ENCODE measurements at places on chromosomes 7 and 10.
A peak's percentile ranks its signal among the peaks of the same experiment; 100 is the strongest.

- no peak for DNase-seq
Observed at GRCh38 chr10:30842894-30843293, 188.8 kb downstream of the ZNF438 start.

DNA sequence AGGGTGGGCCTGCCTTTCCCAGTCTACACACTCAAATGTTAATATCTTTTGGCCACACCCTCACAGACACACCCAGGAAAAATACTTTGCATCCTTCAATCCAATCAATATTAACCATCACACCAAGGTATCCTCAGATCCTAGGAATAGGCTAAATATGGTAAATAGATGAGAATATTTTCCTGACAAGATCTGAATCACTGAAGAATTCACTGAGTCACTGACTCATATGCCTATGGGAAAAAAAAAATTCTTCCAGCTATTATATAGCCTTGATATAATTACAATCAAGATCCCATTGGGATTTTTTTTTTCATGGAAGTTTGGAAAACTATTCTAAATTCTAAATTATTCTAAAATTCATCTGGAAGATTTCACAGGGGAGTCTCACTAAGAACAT, 65.8 kb downstream of the INHBA start:
- DNase-seq: no peak

DNA sequence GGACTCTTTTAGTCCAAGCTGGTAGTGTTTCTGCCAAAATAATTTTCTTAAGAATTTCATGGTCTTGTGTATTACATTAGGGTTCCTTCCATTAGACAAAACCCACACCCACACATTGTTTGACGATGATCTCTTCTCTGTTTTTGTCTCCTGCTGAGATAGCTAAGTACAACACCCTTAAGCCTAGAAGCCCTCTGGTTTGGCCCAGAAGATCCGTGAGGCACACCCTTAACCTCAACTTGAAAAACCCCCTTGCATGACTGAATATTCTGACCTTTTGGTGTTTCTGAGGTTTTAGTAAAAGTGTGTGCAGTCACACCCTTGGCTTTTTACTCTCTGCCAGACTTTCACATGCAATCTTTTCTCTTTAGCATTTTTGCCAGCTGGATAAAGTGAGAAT, 29.3 kb upstream of the ERCC6 start:
- DNase-seq: no peak

DNA sequence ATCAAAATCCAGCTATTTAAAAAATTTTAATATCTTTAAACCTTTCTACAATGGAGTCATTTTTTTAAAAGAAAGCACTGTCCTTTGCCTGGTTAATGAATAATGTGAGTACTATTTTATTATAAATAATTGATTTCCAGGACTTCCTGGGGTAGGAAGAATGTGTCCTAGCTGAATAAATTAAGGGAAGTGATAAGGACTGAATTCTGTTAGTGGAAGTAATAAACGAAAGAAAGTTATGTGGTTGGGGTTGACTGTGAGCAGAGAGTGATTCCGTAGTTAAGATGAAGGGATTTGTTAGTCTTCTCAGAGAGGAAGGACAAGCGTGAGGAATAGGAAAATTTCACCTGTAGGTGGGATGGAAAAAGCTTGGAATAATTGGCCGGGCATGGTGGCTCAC, 59.1 kb downstream of the AHCYL2 start:
- DNase-seq: no peak

DNA sequence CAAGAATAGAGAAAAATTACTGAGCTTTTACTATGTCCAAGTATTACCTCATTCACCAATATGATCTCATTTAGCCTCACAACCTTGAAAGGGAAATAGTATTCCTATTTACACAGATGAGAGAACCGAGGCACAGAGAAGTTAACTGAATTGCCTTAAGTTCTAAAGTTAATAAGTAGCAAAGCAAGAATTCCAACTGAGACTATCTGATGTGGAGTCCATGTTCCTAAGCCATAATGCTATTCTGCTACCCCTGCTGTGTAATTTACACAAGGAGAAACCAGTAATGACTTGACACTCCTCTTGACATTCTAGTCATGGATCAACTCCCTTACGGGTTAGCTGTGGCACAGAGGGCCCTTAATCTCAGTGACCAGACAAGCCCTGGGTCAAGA, 60.7 kb downstream of the ABCB4 start:
- no peak for DNase-seq

GRCh38 chr10:132742837-132743194, 43.1 kb downstream of the NKX6-2 start:
- no peak for DNase-seq

- no peak for DNase-seq
Observed at GRCh38 chr7:47181746-47182361, 400.1 kb downstream of the TNS3 start.

- no peak for DNase-seq
Observed at GRCh38 chr7:1055491-1055955, 11.2 kb downstream of the GPR146 start.

GRCh38 chr10:4546500-4546899, 279.5 kb upstream of the AKR1E2 start:
- no peak for DNase-seq

- no peak for DNase-seq
Observed at GRCh38 chr10:112696592-112696991, 249.6 kb downstream of the VTI1A start.

GRCh38 chr7:158056761-158057160, 530.9 kb downstream of the PTPRN2 start:
- DNase-seq: no peak

DNA sequence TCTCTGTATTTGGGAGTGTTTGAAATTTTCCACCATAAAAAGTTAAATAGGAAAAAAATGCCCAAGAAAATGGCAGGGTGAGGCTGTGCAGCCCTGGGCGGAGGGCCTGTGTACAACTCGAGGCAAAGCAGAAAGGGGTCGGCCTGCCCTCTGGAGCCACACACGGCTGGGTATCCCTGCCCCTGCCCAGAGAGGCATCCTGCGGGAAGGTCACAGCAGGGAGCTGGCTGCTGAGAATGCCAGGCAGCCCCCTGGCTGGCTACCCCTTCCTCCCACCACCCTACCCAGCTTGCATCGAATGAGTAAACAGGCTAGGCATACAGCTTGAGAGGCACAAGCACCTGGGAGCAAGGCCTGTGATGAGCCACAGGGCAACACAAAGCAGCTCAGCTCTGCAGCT, 46.1 kb downstream of the CAMK2B start:
- peak; percentile 15 for DNase-seq

DNA sequence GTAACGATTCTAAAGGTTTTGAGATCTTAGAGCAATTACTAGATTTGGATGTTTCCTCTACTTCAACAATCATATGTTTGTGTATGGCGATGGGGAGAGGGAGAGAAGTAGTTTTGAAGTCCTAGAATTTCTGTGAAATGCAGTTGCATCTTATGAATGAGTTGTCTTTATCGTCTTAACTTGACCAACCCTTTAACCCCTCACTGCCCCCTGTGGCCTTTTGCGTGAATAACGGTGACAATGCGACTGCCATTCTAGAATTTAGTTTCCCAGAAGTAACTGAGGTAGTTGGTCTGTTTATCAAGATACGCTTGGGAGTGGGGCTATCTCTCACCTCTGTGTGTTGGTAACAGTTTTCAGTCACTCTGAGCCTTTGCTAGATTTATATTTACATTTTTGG, 204.6 kb downstream of the HDAC9 start:
- DNase-seq: no peak

- no peak for DNase-seq
Observed at GRCh38 chr7:2821161-2821841, 22.8 kb downstream of the GNA12 start.

DNA sequence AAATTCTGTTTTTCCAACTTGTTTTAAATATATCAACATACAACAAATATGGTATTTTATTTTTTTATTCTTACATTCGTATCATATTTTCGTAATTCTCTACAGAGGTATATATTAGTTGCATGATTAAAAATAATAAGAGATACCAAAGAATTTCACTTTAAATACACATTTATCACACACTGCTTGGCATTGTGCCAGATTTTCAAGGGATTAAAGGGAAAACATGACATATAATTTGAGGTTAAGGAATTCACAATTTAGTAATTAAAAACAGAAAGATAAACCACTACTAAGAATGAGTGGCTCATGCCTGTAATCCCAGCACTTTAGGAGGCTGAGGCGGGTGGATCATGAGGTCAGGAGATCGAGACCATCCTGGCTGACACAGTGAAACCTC, 484.7 kb upstream of the SORCS1 start:
- DNase-seq: no peak

DNA sequence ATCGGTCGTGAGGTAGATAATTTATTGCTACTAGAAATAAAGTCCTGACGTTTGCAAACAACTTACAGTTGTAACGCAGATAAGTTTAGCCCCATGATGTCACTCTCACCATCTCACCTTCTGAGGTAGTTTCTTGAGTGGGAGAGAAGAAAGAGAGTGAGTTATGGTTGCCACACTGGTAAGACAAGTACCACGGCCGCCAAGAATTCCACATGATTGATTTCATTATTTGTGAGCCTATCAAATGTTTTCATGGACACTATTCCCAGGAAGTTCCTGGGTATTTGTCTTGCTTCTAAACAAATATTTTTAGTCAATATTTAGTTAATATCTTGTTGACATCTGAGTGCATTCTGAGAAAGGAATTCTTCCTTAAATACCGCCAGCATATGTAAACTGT, 339.4 kb upstream of the KIAA1217 start:
- no peak for DNase-seq

DNA sequence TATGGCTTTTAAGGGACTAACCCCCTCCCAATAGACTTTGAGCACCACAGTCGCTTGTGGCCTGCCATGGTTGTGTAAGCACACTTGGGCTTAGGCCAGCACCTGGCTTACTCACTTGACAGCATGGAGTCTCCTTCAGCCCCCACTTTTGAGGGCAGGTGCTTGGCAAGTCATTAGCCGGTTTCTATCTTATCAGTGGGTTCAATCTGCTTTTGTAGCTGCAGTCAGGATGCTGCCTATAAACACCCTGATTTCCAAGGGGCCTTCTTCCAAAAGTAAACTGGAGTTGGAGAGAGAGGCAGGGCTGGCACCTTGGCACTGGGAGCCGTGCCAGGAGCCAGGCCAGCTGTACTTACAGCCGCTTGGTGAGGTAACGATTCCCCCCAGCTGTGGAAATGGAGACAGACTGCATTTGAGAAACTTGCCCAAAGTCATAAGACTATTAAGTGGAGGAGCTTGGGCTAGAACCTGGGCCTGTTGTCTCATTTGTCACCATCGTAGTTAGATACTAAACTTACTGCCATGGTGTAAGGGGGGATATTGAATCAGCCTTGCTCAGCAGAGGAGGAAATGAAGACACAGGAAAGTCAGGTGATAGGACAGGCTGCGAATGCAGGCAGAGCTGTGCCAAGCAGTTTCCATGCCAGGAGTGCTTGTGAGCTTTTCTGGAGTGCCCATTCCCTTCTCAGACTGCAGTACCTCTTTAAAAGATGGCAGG, 92.2 kb upstream of the EFCAB10 start:
- DNase-seq: no peak

DNA sequence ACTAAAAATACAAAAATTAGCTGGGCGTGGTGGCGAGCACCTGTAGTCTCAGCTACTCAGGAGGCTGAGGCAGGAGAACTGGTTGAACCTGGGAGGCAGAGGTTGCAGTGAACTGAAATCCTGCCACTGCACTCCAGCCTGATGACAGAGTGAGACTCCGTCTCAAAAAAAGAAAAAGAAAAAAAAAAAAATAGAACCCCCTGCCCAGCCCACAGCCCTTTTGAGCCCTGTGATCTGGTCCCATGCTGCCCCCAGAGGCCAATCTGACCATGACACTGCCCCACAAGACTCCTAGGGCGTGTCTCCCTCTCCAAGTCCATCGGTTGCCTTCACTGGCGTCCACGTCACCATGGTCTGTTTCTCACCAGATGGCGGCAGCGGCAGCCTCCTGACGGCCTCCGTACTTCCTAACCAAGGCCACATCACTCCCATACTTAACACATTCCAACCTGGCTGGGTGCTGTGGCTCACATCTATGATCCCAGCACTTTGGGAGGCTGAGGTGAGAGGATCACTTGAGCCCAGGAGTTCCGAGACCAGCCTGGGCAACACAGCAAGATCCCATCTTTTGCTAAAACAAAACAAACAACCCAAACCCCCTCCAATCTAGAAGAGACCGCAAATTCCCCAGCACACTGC, 18.0 kb downstream of the STX1A start:
- peak; percentile 32 for DNase-seq

- DNase-seq: no peak
Observed at GRCh38 chr7:20561908-20562307, 53.6 kb upstream of the ABCB5 start.

GRCh38 chr7:33905389-33906032, at the start of gene BMPER:
Gene BMPER, plus strand, starts transcription at chr7:33905539. Its CDS starts 75 bp downstream, at chr7:33905614.
- DNase-seq: no peak

DNA sequence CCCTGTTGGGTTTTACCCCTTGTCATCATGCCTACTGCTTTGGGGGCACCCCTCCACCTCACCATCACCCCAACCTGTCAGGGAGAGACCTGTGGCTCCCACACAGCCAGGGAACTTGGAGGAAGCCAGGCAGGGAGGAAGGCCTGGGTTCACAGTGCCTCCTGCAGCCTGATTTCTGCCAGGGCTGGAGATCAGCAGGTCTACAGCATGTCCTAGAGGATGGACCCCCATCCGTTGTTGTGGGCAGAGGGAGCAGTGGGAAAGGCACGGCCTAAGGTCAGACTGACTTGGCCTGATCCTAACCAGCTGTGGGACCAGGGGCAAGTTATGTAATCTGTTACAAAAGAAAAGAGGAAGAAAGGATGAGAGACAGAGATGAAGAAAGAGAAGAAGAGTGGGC, 28.2 kb downstream of the ZCCHC24 start:
- no peak for DNase-seq

GRCh38 chr7:101993311-101993710, 175.9 kb downstream of the CUX1 start:
- no peak for DNase-seq

DNA sequence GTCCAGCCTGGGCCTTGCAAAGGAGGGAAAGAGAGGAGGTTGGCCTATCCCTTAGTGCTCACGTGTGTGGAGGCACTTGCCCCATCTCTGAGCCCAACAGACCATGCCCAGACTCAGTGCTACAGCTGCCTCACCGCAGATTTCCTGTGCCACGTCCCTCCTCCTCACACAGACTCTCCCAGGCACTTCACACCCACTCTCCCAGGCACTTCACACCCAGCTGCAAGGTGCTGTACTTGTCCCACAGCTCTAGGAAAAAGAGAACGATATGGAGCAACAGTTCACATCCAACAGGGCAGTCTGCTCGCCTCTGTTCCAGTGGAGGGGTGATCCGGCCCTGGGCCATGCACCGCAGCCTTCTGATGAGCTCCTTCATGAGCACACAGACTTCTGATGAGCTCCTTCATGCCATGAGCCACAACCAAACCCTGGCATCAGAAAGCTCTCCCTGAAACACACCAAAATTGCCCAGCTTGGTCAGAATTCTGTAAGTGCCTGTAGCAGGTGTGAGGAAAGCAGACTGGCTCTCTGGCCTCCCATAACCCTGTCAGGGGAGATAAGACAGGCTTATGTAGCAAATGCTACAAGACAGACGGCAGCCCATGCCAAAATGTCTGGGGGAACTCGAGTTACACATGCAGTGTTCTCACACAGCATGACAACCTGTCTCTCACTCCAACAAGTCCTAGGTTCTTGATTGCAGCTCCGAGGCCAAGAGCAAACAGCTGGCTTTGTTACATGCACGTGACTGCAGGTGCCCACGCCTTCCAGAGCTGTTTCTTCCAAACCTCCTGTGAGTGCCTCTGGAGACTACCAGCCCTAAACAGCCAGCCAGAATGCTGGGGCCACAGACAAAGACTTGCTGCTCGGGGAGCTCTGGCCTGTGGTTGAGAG, 348.5 kb downstream of the GRID1 start:
- DNase-seq: no peak

- DNase-seq: no peak
Observed at GRCh38 chr10:21498377-21498776, 27.1 kb downstream of the SKIDA1 start.

- no peak for DNase-seq
Observed at GRCh38 chr10:548238-548901, 141.1 kb downstream of the DIP2C start.

- no peak for DNase-seq
Observed at GRCh38 chr10:97002670-97003069, 170.6 kb downstream of the LCOR start.
